ENCODE measurements at places on chromosomes 7 and 10.

- no peak for DNase-seq
Observed at GRCh38 chr7:147053746-147054145, 937.1 kb downstream of the CNTNAP2 start.

DNA sequence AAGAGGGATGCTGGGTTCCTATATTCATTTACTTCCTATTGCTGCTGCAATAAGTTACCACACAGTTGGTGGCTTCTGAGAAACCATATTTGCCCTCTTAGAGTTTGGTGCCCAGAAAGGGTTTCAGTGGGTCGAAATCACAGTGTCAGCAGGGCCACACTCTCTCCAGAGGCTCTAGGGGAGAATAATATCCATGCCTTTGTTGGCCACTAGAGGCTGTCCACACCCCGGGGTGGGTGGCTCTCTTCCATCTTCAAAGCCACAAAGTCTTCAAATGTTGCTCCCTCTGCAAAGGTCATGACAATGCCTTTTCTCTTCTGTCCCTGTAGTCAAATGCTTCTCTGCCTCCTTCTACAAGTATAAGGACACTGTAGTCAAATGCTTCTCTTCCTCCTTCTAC, 989.4 kb downstream of the CCSER2 start:
- DNase-seq, result peak; percentile 20

DNA sequence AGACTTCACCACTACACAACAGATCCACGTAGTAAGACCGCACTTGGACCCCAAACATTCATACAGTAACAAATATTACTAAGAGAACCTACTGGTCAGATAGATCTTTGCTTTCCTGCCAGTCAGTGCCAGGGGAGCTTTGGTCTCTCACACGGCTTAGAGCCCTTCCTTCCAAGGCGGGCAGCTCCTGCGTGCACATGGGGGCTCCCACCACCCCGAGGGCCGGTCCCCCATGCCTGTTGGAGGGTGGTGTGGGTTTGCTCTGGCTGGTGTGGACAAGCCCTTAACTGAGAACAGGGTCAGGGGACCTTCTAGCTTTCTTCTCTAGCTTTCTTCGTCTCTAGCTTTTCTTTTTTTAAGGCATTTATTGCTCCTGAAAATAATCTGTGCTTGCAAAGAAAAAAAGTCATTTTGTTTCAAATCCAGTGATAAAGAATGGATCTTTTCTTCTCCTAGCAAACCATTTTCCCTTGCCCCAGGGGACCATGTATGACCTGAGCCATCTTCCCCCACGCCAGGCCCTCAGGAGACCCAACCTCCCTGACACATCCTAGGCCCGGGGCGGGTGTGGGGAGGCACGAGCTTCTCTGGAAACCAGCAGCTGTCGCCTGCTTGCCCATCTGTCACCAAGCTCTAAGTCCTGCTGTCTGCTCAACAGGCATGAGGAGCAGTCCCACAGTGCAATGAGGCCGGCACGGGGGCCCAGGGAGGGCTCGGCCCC, 591.1 kb downstream of the PTPRN2 start:
- DNase-seq, result no peak

DNA sequence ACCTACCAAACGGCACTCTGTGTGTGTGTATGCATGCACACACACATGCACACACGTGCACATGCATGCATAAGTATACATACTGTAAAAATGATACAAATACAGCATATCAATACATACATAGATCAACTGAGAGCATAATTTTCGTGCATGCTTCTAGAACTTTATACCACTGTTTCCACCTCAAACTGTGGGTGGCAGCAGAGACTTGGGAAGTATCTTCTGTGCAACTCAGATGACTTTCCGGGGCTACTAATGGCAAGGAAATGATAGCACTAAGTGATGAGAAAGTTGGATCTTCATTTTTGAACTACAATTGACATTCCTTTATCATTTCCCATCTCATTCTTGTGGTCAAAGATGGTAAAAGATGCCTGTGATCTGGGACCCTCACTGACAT, 570.7 kb downstream of the REEP3 start:
- peak; percentile 39 for DNase-seq

DNA sequence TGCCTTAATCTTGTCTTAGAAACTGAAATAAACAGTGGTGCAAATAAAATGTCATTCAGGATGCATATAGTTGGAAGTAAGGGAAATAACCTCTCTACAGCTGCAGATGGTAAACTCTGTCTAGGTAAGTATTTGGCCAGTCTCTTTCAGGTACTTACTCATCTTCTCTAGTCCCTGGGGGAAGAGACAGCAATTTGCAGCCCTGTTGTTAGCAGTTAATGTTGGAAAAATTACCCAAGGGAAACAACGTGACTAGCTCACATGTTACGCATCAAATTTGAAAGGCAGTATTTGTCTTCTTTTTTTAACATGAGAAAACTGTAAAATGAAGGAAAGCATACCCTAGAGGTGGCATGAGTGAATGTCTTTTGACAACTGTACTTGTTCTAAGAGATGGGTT, 3.2 kb upstream of the HUS1 start:
- no peak for DNase-seq

GRCh38 chr10:21372651-21373410, 152.7 kb downstream of the SKIDA1 start:
- peak; percentile 27 for DNase-seq

GRCh38 chr10:28558923-28559508, 26.1 kb downstream of the WAC start:
- no peak for DNase-seq

GRCh38 chr10:52129410-52130178, 184.5 kb upstream of the DKK1 start:
- DNase-seq, result no peak

GRCh38 chr7:7292608-7293007, 110.3 kb downstream of the C1GALT1 start:
- DNase-seq, result no peak

DNA sequence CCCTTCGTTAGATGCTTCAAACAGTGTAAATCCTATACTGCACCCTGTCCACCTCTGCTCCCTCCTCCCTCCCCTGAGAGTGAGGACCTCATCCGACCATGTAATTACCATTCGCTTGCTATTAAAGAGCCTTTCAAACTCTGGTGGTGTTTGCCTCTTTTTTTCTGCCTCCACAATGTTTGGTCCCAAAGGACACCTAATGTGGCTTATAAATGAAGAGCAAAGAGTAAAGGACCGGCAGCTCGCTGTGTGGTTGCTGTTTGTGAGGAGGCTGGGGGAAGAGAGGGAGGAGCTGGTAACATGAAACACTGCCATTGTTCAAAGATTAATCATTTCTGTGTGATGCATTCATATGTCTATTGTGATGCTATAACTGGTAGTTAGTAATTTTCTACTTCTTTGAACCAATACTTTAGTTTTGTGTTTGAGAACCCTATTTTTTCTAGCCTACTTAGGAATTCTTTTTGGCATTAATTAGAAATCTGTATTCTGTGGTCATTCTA, 27.9 kb downstream of the MTURN start:
- DNase-seq, result peak; percentile 31

GRCh38 chr10:71575934-71576801, 143.4 kb downstream of the C10orf105 start:
- DNase-seq, result no peak

DNA sequence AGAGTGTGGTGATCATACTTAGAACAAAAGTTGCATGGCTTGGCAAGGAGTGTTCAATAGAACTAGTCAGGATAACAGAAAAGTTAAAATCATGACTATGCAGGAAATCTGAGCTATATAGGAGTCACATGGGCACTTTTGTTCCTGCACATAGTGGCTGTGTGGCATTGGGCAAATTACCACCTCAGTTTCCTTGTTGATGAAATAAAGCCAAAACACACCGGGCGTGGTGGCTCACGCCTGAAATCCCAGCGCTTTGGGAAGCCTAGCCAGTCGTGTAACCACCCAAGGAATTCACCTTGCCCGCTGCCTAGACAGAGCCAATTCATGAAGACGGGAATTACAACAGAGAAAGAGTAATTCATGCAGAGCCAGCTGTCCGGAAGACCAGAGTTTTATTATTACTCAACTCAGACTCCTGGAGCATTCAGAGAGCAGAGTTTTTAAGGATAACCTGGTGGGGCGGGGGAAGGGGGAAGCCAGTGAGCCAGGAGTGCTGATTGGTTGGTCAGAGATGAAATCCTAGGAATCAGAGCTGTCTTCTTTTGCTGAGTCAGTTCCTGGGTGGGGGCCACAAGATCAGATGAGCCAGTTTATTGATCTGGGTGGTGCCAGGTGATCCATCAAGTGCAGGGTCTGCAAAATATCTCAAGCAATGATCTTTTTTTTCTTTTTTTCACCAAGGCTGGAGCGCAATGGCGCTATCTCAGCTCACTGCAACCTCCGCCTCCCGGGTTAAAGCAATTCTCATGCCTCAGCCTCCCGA, 6.4 kb upstream of the MKRN1 start:
- no peak for DNase-seq

DNA sequence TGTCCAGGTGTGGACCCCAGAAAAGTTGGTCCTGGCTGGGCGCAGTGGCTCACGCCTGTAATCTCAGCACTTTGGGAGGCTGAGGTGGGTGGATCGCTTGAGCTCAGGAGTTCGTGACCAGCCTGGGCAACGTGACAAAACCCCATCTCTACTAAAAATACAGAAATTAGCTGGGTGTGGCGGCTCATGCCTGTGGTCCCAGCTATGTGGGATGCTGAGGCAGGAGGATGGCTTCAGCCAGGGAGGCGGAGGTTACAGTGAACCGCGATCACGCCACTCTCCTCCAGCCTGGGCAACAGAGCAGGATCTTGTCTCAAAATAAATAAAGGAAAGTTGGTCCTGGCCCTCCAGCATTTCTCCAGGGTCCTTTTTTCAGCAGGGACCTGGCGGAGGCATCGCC, 1.4 kb downstream of the NUDT1 start:
- no peak for DNase-seq

DNA sequence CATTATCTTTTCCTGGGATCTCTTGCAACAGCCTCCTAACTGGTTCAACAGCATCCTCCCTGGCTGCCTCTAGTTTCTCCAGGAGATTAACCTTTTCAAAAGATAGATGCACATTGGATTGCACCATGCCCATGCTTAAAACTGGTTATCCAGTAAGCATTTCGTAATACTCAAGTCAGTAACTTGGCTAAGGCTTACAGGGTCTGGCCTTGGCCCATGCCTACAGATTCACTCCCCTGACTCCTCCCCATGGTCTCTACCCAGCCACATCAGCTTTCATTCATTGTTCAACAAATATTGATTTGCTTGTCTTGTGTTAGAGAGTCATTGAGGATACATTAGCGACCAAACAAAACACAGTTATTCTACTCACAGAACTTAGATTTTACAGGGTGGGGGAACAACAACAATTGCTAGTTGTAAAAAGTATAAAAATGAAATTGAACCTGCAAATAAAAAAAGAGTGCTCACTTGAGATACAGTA, 1.8 kb upstream of the KIF20B start:
- no peak for DNase-seq

- peak; percentile 32 for DNase-seq
Observed at GRCh38 chr10:73889014-73889413, 14.7 kb upstream of the CAMK2G start.

DNA sequence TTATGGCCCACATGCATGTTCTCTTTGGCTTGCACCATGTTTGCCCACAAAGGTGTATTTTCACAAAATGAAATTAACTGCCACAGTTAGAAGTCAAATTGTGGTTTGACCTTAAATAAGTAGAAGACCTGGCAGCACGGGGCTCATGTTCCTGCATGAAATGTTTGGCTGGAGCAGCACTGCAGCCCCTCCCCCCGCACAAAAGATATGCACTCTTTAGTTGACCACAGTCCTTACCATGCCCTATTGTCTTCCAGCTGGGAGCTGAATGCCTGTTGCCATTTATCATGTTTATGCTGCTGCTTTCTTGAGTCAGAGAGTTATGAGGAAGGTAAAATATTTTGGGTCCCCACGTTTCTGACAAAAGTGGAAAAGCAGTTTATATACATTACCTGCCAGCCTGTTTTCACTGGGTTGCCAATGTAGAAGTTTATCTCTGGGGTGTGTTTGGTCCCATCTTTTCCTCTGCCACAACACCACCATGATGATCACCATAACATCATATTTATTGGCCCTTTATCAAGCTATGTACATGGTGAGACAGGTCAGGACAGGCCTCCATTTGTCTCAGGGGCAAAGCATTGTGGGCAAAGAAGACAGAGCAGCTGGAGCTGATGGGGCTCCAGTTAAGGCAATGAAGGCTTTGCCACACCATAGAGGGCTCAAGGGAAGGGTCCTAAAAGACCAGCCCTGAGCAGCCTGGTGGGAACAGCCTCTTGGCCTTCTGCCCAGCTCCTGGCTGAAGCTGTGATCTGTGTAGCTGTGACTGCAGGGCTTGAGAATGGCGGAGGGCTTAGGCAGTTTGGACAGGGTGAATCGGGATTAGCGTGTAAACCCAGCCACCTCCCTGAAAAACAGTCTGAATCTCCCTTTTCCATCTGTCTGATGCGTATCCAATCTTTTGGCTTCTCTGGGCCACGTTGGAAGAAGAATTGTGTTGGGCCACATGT, 5.4 kb downstream of the PRF1 start:
- DNase-seq, result no peak

DNA sequence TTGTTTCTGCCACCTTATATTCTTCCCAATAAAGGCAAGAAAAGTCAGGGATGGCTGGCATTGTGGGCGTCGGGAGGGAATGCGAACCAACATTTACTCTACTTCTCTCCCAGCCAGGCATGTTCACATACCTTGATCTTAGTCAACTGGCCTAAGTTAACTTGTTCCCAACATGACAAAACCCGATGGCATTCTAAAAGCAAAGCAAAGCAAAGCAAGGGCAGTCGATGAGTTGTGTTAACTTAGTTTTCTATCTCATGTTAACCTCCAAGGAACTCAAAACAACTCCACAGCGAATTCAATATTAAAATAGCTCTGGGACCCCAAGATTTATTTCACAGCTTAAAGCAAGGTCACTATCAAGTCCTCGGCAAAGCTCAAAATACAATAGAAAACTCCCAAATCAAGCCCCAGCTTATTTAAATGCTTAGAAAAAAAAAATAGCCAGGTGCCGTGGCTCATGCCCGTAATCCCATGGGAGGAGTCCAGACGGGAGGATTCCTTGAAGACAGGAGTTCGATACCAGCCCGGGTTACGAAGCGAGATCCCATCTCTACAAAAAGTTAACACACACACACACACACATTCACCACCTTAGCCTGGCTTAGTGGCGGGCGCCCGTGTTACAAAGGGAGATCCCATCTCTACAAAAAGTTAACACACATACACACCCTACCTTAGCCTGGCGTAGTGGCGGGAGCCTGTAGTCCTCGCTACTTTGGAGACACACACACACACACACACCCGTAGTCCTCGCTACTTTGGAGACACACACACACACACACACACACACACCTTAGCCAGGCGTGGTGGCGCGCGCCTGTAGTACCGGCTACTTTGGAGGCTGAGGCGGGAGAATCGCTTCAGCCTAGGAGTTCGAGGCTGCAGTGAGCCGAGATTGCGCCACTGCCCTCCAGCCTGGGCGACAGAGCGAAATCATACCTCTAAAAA, 901 bp upstream of the CCNY start:
- peak; percentile 40 for DNase-seq

- no peak for DNase-seq
Observed at GRCh38 chr10:6570893-6571292, 9.2 kb downstream of the PRKCQ start.

All from HT-29 (cell line).